ENCODE measurements at places on chromosomes 5 and 9.

DNA sequence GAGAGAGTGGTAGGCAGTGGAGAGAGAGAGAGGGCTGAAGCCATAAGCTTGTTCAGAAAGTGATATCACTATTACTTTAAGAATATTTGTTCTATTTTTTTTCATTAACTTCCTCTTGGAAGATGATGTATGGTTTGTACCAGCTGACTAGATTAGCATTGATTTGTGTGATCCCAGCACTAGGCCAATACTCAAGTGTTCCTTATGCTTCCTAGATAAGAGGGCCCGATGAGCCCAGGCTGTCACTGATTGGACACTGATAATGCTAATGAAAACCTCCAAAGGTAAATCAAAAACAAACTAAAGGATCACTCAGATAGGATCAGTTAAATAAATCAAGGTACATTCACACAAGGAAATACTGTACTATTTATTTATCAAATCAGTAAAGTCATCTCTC lies 52.7 kb upstream of the OTULINL start:
- DNase-seq = no peak

DNA sequence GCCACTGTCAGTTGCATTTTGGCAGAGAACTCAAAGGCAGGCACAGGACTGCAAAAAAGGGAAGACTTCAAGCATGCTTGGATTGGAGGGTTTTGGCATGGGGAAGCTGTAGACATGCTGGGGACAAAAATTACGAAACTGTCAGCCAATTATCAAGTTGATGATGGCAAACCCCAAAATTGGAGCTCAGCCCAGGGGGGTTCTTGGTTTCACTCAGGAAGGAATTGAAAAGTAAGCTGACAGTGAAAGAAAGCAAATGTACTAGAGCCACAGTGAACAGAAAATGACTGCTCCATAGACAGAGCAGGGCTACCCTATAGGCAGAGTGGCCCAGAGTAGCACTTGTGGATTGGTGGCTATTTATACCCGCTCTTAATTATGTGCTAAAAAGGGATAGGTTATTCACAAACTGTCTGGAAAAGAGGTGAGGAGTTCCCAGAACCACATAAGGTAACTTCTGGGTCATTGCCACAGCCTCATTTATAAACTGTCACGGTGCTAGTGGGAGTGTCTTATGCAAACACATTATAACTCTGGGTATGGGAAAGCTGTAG lies 14.6 kb upstream of the CFAP95 start:
- DNase-seq = no peak

DNA sequence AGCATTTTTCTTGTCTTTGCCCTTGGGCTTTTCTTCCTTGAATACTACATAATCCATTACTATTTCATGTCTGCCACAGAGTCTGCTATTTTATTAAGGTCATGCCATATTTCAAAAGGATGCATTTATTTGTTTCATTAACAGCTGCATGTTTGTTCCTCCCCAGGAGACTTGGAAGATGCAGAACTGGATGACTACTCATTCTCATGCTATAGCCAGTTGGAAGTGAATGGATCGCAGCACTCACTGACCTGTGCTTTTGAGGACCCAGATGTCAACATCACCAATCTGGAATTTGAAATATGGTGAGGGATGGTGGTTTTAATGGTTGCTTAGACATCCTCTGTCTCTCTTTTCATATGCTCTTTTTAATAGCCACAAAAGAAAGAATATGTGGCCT lies 4.0 kb downstream of the IL7R start:
- no peak for DNase-seq

- no peak for DNase-seq
Observed at GRCh38 chr9:131177898-131178297, 52.5 kb downstream of the NUP214 start.

DNA sequence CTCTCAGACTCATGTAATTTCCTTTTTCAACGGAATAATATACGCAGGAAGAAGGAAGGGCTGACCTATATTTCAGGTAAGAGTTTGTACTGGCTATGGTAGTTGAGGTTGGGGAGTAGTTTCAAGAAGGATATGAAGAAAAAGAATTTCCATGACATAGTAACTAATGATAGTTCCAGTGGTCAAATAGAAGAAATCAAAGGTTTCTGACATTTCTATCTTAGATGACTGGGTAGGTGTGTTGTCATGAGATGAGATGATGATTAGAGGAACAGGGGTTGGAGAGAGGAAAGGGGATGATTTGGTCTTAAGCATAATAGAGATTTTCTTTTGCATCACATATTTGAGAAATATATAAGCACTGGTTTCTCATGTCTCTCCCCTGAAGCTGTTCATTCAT lies 166.0 kb downstream of the SPATA31D1 start:
- DNase-seq = no peak

DNA sequence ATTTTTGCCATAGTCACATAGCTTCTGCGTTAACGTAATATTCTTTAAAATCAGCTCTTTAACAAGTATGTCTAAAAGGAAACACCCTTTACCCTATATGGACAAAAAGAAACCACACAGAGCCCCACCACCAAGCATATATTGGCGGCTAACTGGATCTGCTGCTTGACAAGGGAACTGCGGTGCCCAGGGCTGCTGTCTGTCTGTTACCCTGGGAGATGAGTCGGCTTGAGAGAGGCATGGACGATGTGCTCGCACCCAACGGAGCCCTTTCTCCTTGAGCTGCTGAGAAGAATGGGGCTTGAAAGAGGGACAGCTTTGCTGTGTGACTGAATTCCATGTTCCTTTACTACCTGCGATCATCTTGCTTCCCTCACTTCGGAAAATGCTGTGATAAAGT lies 158.6 kb upstream of the SHB start:
- no peak for DNase-seq

- no peak for DNase-seq
Observed at GRCh38 chr5:5141625-5142525, 1.7 kb downstream of the ADAMTS16 start.

DNA sequence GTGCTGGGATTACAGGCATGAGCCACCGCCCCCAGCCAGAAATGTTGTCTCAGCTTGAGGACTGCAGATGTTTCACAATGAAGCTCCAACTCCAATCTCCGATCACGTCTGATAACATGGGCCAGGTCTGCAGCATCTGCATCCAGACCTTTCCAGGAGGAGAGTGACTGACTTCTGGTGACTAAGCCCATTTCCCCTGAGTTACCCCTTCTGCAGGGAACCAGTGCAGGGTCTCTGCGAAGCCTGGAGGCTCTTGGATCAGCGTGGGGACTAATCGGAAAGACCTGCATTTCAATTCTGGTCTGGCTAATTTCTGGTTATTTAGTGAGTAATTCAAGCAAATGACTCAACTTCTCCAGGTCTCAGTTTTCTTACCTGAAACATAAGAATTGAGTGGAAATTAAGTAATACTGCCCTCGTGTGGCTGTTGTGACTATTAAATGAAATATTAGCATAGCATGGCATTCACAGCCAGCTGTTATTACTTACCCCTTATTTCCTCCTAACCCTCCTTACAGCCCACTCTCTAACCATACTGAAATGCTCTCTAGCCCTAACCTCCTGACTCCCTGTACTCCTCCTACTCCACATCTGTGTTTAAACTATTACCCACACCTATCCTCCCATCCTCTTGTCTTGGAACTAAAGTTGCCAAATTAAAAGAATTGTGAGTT lies 2.2 kb upstream of the GNPDA1 start:
- no peak for DNase-seq

DNA sequence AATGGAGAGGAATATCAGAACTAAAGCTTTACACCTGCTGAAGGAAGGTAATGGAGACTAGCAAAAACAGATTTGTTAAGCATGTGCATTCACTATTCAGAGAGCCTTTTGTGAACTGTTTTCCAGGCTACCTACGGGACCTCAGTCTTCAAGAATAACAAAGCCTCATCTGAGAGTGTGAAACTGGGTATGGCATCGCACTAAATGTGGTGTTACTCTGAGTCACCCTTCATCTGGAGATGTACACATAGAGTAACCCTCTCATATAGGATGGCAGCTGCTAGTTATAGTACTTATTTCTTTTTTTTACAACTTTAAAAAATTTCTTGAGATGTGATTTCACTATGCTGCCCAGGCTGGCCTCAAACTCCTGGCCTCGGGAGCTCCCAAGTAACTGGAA lies 306.8 kb downstream of the ZNF608 start:
- no peak for DNase-seq

DNA sequence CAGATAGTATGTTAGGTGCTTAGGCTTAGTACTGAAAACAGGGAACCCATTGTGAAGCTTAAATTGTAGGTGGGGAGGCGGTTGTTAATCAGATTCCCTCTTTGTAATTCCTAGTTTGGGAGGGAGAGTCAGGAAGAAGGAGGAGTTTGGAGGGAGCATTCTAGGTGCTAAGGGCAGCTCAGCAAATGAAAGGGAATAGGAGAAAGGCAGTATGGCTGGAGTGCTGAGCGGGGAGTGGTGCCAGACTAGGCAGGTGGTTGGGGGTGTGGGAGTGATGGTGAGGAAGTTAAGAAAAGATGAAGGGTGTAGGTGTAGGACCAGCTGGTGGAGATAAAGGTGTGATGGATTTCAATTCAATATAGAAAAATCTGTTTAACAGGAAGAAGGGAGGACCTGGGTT lies 11.1 kb upstream of the GARNL3 start:
- DNase-seq = no peak

- DNase-seq = no peak
Observed at GRCh38 chr9:84710701-84711397, 41.3 kb downstream of the NTRK2 start.

GRCh38 chr5:134223406-134224248 lies 2.2 kb downstream of the PPP2CA start:
- no peak for DNase-seq

DNA sequence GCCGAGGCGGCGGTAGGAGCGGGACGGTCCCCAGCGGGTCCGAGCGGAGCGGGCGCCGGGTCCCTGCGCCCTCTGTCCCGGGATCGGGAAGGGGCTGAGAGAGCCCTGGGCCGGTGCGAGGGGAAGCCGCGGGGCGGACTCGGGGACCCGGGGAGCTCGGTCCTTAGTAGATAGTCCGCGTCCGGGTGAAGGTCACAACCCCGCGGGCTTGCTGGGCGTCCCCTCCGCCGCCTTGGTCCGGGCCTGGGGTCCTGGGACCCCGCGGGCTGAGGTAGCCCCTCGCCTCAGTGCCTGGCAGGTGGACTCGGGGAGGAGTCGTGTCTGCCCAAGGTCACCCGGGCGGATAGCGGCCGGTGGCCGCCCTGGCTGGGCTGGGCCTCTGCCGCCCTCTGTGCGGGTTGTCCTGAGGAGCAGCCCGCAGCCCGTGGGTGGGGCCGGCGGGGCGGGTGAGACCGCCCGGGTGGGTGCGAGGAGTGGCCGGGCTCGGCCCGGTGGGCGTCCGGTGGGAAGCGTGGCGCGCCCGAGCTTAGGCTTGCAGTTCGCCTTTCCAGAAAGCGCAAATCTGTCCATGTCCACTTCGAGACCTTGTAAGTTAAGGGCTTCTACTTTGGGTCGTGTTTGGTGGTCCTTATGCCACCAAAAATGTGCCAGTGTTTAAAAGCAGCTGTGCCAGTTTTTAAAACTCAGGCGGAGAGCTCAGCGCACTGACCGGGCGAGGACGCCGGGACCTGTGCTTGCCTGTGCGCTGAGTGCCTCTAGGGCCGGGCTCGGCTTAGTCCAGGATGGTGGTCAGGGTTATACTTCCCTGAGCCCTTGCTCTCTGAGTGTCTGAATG lies 554 bp downstream of the SDHA start:
- no peak for DNase-seq

GRCh38 chr5:83044926-83045325 lies 32.3 kb downstream of the TMEM167A start:
- no peak for DNase-seq

GRCh38 chr9:6782345-6782744 lies 24.6 kb downstream of the KDM4C start:
- DNase-seq = no peak

DNA sequence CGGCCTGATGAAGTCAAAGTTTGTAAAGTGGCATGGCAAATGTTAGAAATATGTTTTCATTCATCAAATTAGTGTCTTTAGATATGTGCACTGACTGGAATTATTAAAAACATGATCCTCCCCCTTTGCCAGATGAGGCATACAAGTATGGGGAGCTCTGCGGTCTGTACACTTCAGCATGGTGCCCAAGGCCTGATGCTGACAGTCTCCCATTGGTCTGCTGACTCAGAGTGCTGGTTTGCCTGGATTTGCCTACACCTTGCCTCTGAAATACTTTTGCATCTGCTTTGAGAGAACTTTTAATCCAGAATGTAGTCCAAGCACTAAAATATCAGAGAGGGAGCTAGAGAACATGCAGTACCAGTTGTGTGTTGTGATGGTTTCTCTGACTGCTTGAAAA lies 354.3 kb upstream of the ACTBL2 start:
- DNase-seq = no peak

- DNase-seq = no peak
Observed at GRCh38 chr5:132364319-132364718, 5.2 kb upstream of the SLC22A5 start.

GRCh38 chr5:136076881-136077445 lies 48.2 kb downstream of the TGFBI start:
- no peak for DNase-seq

DNA sequence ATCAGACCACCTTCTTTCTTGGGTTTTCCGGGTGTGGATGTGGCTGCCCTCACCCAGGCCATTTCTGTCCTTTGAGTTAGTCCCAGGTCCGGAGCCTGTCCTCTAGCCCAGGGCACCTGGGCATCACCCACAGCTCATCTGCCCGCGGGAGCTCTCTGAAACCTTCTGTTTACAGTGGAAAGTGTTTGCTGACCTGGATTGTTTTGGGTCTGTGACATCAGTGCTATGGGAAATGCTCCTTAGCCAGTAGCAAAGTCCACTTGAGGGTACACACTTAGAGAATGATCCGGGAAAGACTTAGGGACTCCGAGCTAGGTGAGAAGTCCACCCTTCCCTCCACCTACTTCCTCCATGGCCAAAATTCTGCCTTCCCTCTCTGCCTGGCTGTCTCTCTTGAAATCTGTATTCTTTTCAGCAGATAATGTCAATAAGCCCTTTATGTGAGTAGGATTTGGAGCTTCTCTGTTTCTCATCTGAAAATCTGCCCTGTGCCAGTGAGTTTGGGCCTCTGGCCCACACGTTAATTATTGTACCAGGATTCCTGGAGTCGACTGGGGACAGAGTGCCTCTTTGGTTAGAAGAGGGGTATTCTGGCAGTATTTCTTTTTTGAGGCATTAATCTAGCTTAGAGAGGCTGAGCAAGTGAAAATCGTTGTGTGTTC lies 19.9 kb downstream of the ABLIM3 start:
- no peak for DNase-seq

DNA sequence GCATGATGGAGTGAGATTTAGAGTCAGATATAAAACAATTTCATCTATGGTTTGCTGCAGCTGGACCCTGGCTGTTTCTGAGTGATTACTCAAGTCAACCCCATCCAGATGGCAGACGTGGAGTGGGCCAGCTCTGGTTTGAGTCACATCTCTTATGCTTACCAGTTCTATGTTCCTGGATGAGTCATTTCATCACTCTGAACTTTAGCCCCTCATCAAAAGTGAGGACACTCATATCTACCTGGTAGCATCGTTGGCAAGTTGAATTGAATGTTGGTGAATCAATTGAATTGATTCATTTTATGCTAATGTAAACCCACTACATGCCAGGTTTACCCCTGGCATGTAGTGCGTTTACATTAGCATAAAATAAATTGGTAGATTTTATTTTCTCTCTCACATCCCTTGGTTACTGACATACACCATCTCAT lies 176.4 kb downstream of the FGF18 start:
- DNase-seq = no peak

Measured in SIG-M5 (cell line).